ENCODE measurements at places on chromosomes 13 and 19.

DNA sequence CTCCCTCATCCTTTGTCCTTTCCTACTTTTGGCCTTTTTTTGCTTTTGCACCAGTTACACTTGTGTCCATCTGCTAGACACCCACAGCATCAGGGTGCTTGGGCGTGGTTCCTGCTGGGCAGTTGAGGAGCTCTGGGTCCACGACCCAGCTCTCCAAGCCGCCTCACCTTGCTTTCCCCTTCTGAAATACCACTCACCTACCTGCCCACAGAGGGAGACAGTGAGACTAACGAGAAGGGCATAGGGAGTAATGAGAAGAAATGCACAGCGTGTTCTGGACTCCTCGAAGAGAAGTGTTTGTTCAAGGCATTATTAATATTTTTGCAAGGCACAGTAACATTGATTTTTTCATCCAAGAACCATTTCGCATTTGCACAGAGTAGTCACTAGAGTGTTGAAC lies 92.9 kb downstream of the DNAJC15 start:
- no peak for DNase-seq

- peak; percentile 99 for DNase-seq
These were observed 1.9 kb downstream of the CNN2 start for GRCh38 chr19:1028062-1028926.

GRCh38 chr19:6475321-6476108 lies 6.1 kb downstream of the DENND1C start:
- DNase-seq: no peak

GRCh38 chr13:100458673-100459072 lies 129.9 kb downstream of the GGACT start:
- no peak for DNase-seq

DNA sequence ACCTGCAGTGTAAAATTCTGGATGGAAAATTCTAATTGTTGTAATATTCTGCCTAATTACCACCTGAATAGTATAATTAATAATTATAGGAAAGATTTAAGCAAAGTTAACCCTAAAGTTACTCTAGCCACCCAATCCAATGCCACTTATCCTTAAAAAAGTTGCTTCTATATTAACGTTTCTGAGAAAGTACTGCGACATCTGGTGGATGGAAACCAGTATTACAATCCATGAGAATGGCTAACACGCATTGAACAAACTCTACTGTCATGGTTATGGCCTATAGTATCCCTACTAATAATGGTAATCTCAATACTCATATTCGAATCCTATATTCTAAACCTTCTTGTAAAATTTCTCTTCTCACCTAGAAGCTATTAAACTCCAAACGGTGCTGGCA lies 1551.8 kb downstream of the SLITRK1 start:
- no peak for DNase-seq

DNA sequence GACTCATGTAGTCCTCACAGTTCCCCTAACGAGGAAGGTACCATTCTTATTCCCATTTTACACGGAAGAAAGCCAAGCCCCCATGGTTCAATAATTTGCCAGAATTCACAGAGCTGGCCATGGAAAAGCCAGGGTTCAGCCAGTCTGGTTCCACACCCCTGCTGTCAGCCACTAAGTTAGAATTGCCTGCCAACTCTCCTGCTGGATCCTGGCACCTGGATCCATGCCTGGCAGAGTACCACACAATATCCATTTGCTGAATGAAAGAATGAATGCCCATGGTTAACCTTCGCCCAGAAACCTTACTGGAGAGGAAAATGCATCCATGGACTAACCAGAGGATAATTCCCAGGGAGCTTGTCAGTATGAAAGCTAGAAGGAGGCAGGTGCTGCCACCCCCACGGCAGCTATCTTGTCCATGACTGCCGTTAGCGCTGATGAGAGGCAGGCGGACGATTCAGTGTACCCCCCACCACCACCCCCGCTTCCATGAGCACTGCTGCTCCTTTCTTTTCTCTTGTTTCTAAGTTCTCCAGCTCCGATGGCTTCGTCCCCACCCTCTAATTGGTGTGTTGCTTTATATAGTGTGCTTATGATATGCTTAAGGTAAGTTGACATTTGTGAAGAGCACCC lies 114.5 kb downstream of the SLC7A1 start:
- DNase-seq: no peak

DNA sequence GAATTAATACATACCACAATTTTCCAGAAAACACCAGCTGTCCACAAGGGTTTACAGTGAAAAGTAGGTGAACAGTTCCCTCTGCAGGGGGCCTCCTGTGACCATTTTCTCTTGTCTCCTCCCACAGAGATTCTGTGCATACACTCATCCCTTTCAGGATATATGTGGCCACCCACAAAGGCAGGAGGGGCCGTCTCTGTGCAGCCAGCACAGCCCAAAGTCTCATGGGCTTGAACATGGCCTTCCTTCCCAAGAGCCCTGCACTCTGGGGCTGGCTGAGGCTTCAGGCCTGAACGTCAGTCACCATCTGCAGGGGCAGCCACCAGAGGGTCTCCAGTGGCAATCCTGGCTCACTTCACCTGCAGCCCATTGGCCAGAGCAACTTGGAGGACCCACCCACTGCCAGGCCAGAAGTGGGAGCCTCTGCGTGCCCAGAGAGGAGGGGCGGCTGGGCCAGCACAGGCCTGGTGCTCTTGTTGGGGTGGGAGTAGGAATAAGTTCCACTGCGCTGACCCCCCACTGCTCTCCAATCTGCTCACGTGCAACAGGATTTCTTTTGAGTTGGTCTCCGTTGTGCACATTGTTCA lies 25.1 kb downstream of the TMEM161A start:
- DNase-seq: peak; percentile 61

DNA sequence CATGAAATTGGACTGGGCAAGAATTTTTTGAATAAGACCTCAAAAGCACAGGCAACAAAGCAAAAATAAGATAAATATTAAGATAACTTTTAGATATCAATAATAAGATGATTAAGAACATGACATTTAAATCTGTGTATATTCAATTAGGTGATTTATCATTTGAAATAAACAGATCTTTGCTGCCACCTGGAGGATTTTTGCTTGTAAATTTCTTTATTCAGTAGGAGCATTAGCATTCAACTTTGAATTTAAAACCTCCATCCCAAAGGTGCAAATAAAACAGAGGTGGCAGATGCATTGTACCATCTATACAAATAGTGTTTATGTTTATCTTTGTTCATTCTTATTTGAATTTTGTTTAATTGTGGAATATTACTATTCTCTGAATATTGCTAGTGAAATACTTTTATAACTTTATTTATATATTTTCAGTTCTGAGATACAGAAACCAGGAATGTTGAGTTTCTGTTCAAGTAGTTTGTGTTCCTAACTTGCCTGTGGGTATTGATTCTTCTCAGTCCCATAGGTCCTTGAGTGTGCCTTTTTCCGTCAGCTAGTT lies 20.9 kb downstream of the COG6 start:
- peak; percentile 26 for DNase-seq

DNA sequence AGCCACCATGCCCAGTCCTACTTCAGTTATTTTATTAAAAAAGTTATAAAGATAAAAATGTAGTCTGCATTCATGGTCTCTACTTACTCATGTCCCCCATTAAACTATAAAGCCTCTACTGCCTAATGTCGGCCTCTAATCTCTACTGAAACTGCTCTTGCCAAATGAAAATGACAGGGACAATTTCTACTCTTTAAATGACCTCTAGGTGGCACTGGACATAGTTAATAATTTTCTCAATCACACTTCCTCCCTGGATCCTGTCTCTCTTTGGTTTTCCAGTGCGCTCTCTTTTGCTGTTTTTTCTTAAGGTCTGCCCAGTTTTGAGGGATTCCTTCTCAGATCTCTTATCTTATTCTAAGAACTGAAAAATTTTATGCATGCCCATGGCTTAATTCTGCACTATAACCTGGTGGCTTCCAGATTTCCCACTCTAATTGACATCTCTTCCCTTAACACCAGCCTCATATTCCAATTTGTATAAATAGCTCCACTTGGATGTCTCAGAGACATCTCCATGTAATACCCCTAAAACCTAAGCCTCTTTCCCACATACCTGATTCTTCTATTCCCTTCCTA lies 54.3 kb downstream of the MTMR6 start:
- no peak for DNase-seq

DNA sequence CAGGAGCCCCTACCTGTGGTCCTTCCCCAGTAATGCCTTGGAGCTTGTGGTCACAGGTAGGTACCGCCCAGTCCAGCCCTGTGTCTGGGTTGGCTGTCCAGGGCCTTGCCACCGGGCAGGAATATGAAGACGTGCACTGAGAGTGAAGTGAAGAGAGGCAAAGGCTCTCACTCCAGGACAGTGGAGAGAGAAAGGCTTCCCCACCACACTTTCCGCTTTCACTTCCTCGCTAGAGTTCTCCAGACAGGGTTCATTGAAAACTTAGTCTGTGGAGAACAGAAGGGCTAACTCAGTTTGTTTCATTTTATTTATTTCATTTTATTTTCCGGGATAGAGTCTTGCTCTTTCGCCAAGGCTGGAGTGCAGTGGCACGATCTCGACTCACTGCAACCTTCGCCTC lies 14.2 kb downstream of the FCAR start:
- no peak for DNase-seq

DNA sequence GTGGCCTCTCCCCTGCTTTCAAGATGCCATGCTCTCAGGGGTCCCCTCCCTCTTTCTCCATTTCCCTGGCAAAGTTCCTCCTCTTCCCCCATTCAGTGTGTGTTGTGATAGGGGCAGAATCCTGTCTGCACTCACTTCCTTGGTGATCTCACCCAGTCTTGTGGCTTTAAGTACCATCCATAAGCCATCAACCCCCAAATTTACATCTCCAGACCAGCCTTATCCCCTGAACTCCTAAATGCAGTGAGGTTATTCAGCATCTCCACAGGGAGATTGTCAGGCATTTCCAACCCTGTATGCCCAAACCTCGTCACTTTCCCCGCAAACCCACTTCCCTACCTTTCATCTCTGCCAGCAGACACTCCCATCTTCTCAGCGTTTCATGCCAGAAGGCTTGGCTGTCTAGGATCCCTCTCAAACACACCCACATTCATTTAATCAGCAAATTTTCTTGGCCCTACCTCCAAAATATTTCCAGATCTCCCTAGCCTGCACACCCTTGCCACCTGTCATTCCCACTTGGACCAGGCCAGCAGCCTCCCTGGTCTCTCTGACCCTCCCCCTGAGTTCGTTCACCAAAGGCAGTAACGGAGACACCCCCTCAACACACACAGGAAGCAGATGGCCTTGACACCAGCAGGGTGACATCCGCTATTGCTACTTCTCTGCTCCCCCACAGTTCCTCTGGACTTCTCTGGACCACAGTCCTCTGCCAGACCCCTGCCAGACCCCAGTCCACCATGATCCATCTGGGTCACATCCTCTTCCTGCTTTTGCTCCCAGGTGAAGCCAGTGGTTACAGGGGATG lies at the start of gene HCST:
Gene HCST (plus strand): TSS at position 676 of the 808 bp plus-strand sequence. CDS start 65 bp downstream, at position 741.
- peak; percentile 36 for DNase-seq

DNA sequence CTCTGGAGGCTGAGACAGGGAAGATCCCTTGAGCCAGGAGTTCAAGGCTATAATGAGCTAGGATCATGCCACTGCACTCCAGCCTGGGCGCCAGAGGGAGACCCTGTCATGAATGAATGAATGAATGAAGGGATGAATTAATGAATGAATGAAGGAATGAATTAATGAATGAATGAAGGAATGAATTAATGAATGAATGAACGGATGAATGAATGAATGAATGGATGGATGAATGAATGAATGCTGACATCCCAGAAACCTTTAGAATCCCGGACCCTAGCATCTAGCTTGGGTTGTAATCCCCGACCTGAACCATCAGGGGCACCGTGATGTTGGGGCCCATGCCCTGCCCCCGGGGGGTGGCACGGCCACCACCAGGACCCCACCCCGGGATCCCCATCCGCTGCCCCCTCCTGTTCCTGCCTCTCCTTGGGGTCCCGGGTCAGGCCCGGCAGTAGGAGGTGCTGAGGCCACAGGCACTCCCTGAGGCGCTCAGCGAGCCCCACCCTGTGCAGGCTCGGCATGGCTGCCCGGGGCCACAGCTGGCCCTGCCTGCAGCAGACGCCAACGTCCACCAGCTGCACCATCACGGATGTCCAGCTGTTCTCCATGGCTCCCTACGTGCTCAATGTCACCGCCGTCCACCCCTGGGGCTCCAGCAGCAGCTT lies 3.4 kb downstream of the EBI3 start:
- no peak for DNase-seq

DNA sequence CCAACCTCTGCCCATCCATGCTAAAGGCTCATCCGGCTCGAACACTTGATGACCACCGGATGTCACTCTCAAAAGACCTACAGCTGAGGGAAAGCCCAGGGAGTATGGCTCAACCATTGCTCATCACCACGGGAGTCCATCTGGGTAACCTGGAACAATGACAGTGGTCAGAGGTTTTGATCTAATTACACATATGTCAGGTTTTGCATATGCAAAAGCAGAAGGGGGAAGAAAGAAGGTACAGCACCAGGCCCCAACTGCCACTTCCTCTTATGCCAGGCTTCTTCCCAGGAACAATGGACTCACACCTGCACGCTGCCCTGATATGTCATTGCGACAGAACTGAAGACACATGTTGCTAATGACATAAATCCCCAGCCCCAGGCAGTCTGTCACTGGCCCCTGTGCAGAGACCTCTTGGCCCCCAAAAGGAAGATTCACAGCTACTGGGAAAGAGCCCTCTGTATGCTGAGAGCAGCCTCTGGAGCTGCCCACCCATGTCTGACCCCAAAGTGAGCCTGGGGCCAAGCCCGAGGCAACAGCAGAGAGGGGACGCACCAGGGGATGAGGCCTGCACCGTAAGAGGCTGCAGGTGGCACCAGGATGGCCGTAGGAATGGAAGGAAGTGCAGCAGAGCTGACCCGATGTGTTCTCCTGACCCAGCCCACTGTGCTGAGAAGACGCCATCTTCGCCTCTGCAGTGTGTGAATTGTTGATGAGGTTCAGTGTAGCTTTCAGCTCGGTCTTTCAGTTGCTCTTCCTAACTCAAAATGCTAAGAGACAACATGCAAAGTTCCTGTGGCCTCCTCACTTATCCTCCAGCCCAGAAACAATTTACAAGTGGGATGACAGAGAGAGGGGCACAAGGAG lies 26.3 kb downstream of the EPS15L1 start:
- no peak for DNase-seq

- no peak for DNase-seq
These were observed 10.6 kb downstream of the NCLN start for GRCh38 chr19:3196064-3196932.

DNA sequence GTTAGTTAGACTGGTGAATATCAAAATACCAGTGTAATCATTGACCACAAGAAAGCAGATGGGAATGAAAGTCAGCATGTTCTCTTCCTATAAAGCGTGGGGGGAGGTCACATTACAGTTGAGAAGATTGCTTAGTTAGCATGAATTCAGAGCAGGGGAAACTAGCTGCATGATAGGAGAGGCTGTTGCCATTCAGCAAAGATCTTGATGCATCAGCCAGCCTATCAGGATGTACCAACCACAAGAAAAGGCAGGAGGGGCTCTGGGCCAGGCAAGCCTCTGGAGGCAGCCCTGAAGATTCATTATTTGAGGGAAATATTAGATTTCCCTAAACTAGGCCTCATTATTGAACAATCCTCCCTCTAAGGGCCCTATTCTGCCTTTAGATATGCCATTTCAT lies 5.0 kb upstream of the MTMR6 start:
- peak; percentile 10 for DNase-seq

- peak; percentile 78 for DNase-seq
These were observed at the start of gene S1PR2 for GRCh38 chr19:10230861-10231611. Gene S1PR2 (minus strand): TSS chr19:10231331. CDS start chr19:10224905, 6,426 bp downstream.

All from fibroblast of skin of abdomen (primary cell).